ENCODE measurements at places on chromosomes 3 and 15. TPM values are rescaled to one million over a fixed set of nuclear protein-coding genes. Genes with fewer than 3 reads are reported as not detected.

C3orf20 gene
- 0.18 TPM for total RNA-seq

SLC22A14 gene
- total RNA-seq, result 0.13 TPM

GRCh38 chr15:65275728-65276126, 11.0 kb downstream of the PARP16 start:
- DNase-seq, result no peak

GRCh38 chr3:141085343-141086070, 34.4 kb downstream of the SPSB4 start:
- no peak for DNase-seq

GRCh38 chr15:45657764-45658545, 23.1 kb downstream of the SQOR start:
- DNase-seq, result no peak

- DNase-seq, result no peak
Observed at GRCh38 chr3:188868803-188869202, 303.0 kb upstream of the TPRG1 start.

DNA sequence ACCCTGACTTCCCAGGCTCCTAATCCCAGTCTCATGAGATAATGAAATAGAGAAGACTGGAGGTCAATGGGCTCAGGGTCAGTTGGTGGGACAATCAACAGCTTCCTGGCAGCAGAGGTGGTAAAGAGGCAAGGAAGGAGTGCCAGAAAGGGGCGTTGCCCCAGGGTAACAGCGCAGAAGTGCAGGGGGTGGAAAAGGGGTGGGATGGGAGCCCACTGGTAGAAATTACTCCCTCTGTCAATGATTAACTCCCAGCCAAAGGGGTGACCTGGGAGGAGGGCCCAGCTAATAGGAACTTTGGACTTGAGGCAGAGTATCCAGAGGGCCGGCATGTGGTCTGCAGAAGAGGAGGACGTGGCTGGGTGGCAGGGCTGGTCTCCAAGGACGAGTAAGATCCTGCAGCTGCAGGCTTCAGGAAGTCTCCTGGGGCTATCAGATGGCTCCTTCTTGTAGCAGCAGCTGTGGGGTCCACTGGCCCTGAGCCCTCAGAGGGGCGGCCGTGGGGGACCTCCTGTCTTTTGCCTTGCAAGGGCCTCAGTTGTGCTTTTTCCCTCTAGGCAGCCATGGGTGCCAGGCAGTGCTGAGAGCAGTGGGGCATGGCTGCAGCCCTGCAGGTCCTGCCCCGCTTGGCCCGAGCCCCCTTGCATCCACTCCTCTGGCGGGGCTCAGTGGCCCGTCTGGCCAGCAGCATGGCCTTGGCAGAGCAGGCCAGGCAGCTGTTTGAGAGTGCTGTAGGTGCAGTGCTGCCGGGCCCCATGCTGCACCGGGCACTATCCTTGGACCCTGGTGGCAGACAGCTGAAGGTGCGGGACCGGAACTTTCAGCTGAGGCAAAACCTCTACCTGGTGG, 2.3 kb downstream of the GLYCTK start:
- DNase-seq, result no peak

All from sciatic nerve (tissue), 2 donors.